ENCODE measurements at places on chromosomes 11 and 22. TPM values are rescaled to one million over a fixed set of nuclear protein-coding genes. Genes with fewer than 3 reads are reported as not detected.

C22orf31 gene
- not detected for total RNA-seq

DNA sequence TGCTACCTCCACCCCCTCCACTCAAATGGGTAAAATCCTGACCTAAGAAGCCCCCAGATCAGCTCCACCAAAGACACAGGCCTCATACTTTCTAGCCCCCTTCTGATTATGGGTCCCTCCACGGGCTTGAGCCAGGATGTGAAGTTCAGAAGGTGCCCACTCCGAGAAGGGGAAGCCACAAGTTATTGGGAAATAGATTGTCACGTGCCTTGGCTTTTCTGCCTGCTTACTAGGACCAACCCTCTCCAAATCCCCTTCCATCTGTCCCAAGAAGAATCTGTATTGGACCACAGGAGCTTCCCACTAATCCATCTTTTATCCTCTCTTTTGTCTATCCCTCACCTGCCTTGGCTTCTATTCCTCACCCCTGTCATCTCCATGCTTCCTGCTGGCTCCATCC is 3.0 kb upstream of the NRGN start:
- no peak for DNase-seq

GRCh38 chr22:37626144-37626543 is 13.3 kb upstream of the SH3BP1 start:
- no peak for DNase-seq

DNA sequence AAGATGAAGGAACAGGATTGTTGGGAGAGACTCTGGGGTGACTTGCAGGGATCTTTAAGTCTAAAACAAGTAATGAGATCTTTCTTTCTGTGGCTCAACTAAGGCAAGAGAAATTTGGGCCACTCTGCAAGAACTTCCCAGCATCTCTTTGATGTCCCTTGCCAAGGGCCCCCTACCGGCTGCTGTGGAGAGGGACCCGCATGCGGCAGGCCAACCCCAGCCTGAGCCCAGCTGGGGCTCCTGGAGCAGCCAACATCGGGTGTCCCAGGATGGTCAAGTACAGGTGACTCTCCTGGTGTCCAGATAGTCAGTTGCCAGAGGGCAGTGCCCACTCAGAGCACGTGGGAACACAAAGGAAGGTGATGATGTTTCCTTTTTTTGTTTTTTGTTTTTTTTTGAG is 363.2 kb downstream of the TBC1D22A start:
- DNase-seq: no peak

INPP5J gene
- total RNA-seq: 0.14 TPM

GRCh38 chr22:24485608-24486007 is 9.5 kb upstream of the UPB1 start:
- DNase-seq: no peak

DNA sequence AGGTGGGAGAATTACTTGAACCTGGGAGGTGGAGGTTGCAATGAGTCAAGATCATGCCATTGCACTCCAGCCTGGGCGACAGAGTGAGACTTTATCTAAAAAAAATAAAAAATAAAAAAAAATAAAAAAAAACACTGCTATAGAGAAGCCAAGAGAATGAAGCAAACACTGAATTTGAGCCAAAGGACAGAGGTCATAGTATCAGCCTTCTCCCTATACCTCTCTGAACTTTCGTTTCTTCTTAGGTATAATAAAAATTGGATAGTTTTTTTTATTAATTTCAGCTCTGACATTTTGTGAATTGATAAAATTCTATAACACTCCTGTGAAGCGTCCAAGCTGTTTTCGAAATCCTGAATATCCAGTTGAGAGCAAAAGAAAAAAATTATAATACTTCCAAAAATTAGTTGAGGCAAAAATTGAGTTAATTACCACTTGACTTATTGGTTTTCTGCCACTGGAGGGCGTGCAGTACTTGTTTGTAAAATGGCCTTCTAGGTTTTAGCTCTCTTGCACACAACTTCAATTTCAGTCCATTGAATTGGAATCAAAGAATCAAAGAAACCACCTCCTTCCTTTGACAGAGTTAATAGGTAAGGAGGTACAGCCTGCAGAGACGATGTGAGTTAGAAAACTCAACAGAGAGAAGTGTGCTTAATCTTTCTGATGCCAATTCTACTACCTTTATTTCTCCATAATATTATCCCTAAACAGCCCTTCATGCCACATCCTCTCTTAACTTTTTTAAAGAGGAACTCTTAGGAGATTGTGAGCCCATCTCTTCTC is 143.2 kb downstream of the BBOX1 start:
- DNase-seq: peak; percentile 5

- DNase-seq: no peak
Observed at GRCh38 chr11:130631119-130631518, 182.7 kb downstream of the ADAMTS15 start.

GRCh38 chr11:119772641-119773415 is 43.8 kb upstream of the NECTIN1 start:
- DNase-seq: no peak

UNC93B1 gene
- 14.4 TPM for total RNA-seq

All from CD8-positive, alpha-beta T cell (primary cell).